AG04449 (cell line): ENCODE measurements at places on chromosomes 5 and 9.

DNA sequence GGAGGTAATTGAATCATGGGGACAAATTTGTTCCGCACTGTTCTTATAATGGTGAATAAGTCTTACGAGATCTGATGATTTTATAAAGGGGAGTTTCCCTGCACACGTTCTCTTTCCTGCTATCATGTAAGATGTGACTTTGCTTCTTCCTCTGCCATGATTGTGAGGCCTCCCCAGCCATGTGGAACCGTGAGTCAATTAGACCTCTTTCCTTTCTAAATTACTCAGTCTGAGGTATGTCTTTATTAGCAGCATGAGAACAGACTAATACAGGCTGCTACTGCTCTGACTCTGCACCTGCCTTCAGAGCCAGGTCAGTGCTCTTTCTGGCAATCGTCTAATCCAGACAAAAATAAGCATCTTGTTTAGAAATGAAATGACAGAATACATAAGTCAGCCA, 479.2 kb upstream of the TUSC1 start:
- DNase-seq, result no peak

GRCh38 chr9:80061096-80061495, 489.3 kb downstream of the TLE4 start:
- DNase-seq, result no peak

- no peak for DNase-seq
These were observed 204.7 kb downstream of the PTTG1 start for GRCh38 chr5:160626322-160626721.

- no peak for DNase-seq
These were observed 176.0 kb downstream of the DAB2IP start for GRCh38 chr9:121827251-121827967.

DNA sequence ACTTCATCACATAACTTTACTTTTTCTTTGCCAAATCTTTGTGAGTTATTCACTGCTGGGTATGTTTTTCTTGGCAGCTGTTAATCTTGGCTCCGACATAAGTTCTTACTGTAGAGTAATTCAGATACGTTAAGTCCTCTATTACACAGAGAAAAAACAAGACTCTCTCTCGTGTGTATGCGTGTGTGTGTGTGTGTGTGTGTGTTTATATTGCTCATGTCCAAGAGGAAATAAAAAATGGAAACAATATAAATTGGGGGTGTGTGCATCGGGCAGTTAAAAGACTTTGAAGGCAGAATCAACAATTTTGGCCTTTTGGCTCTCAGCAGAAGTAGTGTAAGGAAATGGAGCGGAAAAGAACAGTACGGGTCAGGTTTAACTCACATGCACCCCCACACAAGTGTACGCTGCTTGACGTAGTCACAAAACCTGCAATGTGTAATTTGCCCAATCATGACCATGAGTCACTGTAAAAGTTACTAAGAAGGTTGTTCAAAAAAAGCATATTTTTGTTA, 67.2 kb upstream of the IFNE start:
- DNase-seq, result peak; percentile 98

DNA sequence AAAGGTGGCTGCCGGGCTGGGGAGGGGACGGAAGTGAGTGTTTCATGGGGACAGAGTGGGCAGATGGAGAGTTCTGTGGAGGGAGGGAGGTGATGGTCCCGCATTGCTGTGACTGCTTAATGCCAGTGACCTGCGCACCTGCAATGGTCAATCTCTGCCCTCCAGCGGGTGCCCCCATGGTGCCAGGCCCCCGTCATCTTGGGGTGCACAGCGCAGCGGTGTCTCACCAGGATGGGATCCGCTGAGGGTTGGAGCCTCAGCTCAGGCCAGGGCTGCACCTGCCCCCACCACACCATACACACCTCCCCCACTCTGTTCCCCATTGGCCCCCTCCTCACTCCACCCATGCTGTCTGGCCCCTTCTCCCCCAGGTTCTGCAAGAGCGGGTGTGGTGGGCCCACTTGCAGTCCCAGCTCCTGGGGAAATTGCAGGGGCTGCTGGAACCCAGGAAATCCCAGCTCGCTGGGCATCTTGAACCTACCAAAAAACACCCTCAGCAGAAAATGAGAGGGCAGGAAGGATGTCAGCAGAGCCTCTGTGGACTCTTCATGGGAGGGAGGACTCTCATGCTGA, 12.1 kb upstream of the CAMSAP1 start:
- DNase-seq, result no peak

GRCh38 chr9:34994900-34995669, 5.5 kb downstream of the DNAJB5 start:
- no peak for DNase-seq

GRCh38 chr5:38843665-38844064, 2.1 kb upstream of the OSMR start:
- DNase-seq, result no peak

GRCh38 chr5:28117273-28117672, 1078.9 kb upstream of the CDH9 start:
- DNase-seq, result no peak

- DNase-seq, result no peak
These were observed 310.7 kb downstream of the HCN1 start for GRCh38 chr5:45385321-45386058.

- DNase-seq, result no peak
These were observed 23.6 kb downstream of the SCAI start for GRCh38 chr9:125119643-125120286.

DNA sequence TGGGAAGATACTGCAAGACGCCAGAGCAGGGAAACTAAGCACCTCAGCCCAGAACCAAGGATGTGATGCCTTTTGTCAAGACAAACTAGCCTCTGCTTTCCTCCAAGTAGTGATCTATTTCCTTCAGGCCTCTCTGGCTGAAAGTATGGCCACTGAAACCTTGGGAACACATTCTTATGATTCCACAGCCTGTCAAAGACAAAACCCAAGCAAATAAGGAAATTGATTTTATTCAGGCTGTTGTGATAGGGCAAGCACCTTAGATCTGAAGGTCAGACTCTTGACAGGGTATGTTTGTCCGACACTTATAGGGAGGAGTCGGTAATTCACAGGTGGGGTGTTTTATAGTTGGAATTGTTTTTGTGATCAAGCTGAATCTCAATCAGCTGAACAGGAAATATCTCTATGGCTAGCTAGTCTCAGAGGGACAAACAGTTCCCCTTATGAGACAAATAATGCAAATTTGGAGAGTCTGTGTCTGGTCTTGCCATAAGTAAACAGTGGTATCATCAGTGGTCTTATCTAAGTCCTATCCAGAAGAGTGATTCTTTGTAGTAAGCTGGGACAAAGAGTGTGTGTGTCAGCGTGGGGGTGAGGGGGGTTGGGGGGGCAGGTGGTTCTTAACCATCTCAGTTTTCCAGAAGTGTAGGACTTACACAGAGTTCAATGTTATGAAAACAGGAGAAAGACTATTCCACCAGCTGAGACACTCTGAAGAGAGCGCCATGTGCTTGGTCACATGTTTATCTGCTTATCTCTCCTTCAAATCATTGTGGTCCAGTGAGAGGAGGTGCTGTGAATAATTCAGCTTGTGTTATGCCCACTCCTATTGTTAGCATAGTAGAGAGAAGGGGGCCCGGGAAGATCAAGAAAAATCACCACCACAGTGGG, 6.7 kb upstream of the ZCCHC10 start:
- no peak for DNase-seq

DNA sequence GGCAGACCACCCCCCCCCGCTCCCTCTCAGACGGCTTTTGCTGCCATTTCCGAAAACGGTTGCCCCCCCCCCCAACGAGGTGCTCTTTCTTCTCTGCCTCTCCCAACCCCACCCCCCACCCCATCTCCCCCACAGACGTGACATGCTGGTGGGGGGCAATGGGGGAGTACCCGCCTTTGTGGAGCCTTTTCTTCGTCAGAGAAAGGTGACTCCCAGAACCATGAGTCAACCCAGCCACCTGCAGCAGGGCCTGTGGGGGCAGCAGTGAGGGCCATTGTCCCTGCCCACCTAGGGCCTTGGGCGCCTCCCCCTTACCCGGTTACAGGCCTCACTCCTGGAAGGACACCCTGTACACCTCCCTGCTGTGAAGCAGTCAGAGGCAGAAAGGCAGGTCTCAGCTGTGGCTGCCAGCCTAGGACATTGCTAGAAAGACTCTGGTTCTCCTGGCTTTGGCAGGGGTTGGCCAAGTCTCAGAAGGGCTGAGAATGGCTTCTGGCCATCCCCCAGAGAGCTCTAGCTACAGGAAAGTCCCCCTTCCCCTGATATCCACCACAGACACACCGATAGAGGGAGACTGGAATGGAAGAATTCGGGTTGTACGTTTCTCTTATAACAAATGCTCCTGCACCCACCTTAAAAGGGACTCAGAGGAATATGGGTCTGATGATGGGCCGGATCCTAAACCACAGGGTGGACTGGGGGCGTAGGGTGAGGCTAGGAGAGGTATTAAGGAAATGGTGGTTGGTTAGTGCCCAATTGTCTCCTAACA, 2.2 kb downstream of the DNAJB5 start:
- DNase-seq, result no peak

DNA sequence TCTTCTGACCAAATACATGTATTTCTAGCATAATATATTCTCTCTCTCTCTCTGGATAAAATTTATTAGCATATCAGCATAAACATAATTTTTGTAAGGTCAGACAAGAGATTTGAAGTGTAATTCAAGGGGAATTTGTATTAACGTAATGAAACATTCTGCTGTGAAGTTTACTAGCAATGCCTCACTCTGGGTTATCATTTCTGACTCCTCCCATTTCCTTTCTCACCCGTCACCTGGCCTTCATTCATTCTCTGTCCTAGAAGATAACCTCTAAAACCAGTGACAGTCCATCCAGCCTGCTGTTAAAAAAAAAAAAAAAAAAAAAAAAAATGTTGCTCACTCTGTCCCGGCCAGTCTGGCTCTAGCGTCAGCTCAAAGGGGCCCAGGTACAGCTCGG, 27.1 kb downstream of the GRAMD2B start:
- no peak for DNase-seq

- no peak for DNase-seq
These were observed 12.5 kb upstream of the TBC1D9B start for GRCh38 chr5:179920175-179920574.

- no peak for DNase-seq
These were observed 80.2 kb downstream of the GLDC start for GRCh38 chr9:6565312-6565711.

- DNase-seq, result no peak
These were observed 155.5 kb upstream of the WWC1 start for GRCh38 chr5:168135897-168136296.

DNA sequence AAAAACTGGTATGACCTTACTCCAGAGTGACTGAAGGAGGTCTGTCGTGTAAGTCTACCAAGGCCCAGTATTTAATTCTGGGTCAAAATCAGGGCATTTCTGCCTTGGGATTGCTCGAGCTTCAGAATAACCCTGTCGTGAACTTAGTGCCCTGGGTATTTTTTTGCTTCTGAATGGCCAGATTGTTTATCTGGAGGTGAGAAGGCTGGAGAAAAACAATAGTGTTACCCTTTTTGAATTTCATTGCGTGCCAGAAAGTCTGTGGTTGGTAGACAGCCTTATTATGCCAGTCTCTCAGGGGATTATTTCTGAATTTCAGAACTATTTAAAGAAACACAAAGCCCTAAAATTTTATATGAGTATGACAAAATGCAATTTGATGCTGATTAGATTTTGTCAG, 323.4 kb downstream of the CSNK1G3 start:
- DNase-seq, result no peak

DNA sequence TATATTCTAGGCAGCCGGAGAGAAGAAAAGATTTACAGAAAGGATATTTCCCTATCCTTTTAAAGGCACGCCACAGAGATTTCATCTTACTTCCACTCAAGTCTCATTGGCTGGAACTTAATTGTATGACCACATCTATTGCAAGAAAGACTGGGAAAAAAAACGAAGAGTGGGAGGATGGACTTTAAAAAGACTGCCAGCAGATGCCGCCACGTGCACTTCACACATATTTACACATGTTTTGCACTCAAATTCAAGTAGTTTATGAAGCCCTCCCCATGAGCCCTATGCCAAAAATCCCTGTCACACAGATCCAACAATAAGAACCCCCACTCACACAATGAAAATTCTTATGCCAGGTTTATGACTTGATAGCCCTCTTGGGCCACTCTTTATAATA, 138.5 kb upstream of the TYRP1 start:
- DNase-seq, result no peak

DNA sequence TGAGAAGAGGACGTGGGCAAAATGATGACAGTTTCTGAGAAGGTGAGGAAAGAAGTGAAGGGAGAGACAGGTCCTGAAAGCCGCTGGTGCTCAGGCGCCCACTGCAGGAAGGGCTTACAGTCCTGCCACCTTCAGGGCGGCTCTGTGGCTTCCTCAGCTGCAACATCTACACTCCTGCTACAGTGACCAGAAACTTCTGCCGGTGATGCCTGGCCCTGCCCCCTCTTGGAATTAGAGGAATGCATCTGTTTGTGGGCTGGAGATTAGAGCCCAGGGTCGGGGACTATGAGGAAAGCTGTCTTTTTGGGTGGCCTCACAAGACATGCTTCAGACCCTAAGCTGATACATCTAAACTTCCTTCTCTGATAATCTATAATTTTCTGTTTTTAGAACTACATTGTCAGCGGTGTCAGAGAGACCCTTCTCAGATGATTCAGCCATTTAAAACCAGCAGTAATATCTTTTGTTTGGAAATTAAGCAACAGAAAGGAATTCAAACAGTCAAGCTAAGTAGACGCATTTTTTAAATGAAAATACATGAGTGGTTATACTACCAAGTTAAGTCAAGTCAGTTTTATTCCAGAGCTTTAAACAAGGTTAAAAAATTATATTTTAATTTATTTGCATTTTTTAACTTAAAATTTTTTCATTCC, 30.4 kb downstream of the PRDM6 start:
- no peak for DNase-seq

DNA sequence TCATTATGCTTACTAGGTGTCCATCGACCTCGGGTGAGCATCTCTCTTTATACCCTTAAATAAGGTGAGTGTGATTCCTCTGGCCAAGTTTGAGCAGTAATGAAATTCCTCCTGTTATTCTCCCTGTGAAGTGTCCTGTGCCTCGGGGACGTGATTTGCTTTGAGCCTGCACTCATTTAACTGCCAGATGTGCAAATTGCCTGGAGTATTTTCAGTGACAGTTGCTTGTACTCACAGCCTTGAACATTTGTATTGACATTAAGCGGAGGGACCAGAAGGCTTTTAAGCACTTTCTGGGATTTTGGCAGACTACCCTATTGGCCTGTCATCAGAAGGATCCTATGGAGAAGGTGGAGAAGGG, 126.9 kb downstream of the DOCK2 start:
- no peak for DNase-seq

- DNase-seq, result no peak
These were observed 228.2 kb upstream of the GRIN3A start for GRCh38 chr9:101966691-101967090.

DNA sequence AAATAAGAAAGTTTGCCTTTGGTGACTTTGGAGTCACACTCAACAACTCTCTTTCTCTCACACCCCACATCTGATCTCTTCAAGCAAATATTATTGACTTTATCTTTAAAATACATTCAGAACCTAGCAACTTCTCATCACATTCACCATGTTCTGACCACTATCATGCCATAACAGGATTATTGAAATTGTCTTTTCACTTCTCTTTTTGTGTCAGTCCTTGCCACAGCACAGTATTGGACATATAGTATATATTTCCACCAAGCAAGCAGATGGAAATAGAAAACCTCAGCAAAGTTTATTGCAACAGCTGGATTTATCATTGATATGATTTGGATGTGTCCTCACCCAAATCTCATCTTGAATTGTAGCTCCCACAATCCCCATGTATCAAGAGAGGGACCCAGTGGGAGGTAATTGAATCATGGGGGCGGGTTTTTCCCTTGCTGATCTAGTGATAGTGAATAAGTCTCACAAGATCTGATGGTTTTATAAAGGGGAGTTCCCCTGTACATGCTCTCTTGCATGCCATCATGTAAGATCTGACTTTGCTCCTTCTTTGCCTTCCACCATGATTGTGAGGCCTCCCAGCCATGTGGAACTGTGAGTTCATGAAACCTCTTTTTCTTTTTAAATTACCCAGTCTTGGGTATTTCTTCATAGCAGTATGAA, 26.9 kb upstream of the ITGA1 start:
- DNase-seq, result no peak
